CD4-positive, alpha-beta T cell treated with Interleukin-15 for 1 hour (primary cell): ENCODE measurements at places on chromosomes 12 and 14.

DNA sequence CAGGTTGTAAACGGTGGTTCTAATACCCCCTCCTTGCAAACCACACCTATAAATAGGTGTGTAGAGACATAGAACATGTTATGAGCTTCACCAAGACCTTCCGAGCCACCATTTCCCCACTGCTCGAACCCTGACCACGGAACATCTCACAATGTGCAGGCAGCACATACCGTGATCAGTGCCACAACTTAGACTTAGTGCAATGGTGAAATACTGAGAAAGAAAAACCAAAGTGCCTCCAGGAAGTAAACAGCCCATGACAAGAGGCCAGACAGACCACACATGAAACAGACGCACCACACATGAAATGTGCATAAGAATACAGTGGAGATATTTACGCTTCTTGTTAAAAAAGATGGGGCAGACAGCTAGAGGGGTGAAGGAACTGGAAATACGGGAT is 166.9 kb upstream of the CCND2 start:
- DNase-seq: no peak

- DNase-seq: no peak
Observed at GRCh38 chr14:76644855-76645518, 116.3 kb upstream of the VASH1 start.

DNA sequence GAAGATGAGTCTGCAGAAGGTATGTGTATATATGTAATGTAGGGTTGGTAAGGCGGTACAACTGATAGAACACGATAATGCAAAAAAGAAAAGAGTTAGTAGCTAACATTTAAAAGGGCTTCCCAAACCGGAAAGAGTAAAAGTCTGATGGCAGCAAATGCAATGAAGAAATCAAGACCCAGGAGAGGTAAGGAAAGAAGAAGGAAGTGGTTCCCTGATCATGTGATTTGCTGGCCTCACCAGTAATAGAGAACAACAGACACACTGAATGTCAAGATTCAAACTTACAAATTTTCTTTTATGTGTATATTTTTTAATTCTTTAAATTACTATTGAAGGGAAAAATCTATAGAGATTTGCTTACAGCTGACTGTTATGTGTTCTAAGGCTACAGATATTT is 18.4 kb downstream of the ZFC3H1 start:
- DNase-seq: no peak

GRCh38 chr12:16564675-16565074 is 41.3 kb downstream of the LMO3 start:
- no peak for DNase-seq

DNA sequence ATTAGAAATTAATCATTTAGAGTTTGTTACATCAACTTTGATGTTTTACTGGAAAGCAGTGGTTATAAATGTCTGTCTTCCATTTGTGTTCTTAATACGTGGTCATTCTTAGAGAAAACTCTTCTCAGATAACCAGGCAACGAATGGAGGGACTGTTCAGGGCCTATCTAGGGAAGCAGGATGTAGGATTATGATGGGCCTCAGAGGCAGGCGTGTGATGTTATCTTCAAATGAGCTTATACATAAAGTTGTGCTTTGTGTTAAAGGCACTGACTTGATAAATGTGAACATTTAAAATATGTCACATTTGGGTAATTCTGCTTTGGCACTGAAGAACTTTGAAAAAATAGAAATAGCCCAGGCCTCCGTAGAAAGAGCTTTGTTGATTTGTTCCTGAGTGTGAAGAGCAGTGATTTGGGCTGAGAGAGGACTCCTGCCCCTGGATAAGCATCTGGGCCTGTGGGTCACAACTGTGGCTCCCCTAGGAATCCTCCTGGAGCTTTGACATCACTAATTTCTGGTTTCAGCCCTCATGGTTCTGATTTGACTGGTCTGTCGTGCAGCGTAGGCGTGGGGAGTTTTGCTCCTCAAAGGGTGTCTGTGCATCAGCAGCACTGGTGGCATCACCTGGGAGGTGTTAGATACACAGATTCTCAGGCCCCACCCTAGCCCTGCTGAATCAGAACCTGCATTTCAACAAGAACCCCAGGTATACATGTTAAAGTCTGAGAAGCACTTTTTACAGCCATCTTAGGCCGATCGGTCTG is 55.4 kb downstream of the SAMD4A start:
- no peak for DNase-seq

GRCh38 chr12:1885599-1886245 is 32.7 kb downstream of the CACNA2D4 start:
- no peak for DNase-seq

- DNase-seq: no peak
Observed at GRCh38 chr12:119784673-119785072, 92.4 kb downstream of the CIT start.

- no peak for DNase-seq
Observed at GRCh38 chr14:94171208-94171607, 2.9 kb upstream of the PPP4R4 start.

DNA sequence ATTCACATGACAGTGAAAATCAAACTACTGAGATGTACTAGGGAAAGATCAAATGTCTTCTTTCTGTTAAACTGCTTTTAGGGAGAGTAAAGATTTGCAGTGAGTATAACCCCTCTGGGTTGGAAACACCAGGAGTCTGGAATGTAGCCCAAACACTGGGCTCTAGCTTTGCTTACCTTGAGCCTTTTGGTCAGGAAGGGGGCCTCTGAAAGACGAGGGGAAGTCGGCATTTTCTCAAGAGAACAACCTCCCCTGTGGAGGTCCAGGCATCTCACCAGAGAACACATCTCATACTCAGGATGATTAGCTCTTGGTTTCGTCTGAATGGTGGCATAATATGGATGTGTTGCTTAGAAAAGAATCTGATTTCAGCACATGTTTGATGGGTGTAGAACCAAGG is 169.0 kb downstream of the ZFP36L1 start:
- no peak for DNase-seq

DNA sequence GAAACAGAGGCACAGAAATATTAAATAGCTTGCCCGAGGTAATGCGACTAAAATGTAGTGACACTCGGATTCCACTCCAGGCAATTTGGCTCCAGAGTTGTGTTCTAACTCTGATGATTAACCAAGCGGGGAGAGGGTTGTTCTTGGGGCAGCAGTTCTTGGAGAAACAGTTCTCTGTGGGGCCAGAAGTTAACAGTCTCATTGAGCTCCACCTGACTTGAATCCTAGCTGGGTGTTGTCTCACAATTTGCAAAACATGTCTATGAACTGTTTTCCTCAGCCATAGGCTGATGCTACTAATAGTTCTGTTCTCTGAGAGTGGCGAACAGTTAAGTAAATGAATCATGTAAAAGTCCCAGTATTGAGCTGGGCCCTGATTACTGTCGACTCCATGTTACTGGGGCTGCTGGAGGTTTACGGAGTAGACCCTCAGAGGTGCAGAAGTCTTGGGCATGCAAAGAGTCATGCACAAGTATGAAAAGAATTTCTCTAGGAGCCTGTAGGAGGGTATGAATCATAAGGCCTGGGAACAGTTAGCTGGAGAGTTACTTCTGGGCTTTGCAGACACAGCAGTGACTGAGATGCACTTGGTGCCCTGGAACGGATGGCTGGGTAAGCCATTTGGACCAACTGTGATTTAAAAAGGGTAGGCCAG is 15.4 kb upstream of the NIN start:
- DNase-seq: no peak

DNA sequence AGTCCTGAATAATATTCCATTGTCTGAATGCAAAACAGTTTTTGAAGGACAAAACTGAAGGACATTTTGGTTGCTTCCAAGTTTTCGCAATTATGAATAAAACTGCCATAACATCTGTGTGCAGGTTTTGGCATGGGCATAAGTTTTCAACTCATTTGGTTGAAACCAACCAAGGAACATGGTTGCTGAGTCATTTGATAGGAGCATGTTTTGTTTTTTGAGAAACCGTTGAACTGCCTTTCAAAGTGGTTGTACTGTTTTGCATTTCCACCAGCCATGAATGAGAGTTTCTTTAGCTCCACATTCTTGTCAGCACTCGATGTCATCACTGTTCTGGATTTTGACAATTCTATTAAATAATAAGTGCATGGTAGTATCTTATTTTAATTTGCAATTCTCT is 23.0 kb upstream of the GSG1 start:
- no peak for DNase-seq

- no peak for DNase-seq
Observed at GRCh38 chr12:23767834-23768233, 181.6 kb downstream of the SOX5 start.

- DNase-seq: no peak
Observed at GRCh38 chr12:26631846-26632245, 201.1 kb downstream of the ITPR2 start.

DNA sequence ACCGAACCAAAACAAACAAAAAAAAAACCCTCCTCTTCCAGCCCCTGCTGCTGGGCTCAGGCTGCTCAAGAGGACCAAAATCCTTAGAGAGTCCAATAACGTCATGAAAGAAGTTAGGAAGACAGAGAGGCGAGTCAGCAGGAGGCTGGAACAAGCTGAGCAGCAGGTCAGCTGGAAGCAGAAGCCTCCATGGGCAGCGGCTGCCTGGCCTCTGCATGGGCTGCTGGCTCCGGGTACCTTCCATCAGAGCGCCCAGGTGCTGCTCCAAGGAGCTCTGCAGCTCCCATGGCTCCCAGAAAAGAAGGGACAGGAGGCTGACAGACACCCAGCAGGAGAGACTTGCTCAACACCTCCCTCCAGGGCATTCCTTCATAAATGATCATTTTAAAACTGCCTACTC is 3.2 kb upstream of the KRT2 start:
- DNase-seq: no peak

DNA sequence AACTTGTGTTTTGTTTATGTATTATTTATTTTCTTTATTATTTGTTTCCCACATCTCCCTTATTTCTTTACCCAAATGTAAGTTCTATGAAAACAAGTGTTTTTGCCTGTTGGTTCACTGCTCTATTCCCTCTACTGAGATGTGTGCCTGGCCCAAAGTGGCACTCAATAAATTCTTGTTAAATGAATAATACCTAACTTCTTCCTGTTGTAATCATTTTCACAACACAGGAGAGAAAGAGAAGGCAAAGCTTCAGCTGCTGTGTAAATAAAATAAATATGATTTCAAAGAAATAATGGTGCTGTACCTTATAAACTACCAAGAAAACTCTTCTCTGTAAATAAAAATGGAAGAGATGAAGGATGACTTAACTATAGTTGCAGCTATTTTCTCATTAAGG is 116.2 kb downstream of the TRHDE start:
- no peak for DNase-seq

DNA sequence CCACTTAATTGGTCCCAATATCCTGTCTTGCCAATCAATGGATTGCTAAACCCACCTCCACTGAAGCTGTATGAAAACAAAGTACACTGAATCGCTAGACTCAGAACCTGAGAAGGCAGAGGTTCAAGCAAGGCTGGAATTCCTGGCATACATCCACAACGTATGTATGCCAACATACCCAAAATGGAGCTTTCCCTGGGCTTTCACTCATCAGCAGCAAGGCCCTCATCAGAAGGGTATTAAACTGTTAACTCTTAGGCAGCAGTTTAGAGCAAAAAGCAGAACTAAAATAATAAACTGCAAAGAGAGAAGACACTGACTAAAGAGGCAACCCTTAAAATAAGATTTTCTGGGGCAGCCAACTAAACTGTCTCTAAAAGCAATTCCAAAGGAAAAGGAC is 13.6 kb downstream of the MED13L start:
- DNase-seq: no peak

DNA sequence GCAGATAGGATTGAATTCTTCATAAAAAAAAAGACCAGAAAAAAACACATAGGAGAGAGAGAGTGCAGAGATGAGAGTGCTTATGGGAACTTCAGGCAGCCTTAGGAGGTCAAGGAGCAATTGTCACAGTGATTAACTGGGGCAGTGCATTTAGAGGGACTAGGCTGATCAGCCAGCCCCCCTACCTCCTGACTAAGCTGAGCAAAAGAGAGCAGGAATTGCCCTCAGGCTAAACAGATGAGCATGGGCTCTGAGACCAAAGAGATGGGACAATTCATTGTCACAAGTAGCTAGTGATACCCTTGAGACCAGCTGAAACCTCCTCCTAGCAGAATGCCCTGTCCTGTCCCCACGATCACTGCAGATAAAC is 124.0 kb downstream of the BTG1 start:
- no peak for DNase-seq

DNA sequence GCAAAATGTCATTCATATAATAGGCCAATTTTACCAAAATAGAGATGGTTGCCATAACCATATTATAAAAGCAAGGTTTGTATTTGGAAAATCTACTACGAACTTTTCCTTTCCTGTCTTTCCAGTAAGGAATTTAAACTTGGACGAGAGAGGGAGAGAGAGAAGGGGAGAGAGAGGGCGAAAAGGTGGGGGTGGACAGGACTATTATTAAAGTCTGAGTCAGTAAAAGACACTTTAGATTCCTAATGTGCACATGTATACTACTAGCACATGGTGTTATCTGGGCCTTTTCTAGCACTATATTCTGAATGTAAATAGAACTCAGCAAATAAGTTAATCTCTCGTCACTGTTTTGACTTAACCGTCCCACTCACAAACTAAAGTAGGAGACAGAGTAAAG is 30.4 kb upstream of the FBLN5 start:
- no peak for DNase-seq

- no peak for DNase-seq
Observed at GRCh38 chr12:108647585-108648287, 14.0 kb upstream of the SELPLG start.

DNA sequence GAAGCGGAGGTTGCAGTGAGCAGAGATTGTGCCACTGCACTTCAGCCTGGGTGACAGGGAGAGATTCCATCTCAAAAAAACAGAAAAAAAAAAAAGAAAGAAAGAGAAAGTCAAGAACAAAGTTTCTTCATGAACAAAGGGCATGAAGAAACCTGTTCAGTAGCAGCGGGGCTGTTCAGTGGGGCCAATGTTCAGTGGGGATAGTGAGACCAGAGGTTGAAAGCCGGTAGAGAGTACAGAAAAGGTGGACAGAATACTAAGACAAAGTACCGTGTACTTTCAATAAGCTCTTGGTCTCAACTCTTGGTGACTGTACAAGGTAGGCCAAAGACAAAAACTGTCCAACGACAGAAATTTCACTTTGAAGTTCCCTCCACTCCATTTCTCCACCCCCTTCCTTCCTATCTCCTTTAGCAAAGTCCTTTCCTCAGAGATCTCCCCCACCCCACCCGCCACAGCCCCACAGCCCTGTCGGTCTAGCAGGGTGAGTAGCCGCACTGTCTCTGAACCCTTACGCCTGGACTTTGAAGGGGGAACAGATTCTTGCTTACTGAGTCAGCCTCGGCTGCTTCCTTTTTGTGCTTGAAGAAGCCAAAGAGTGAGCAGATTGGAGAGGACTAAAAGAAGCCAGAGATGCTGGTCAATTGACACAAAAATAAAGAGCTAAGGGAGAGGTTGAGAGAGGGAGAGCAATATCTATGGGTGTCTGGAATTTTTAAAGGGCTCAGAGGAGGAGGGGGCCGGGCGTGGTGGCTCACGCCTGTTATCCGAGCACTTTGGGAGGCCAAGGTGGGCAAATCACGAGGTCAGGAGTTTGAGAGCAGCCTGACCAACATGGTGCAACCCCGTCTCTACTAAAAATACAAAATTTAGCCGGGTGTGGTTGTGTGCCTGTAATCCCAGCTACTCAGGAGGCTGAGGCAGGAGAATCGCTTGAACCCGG is 44.2 kb upstream of the FOS start:
- DNase-seq: peak; percentile 73

- no peak for DNase-seq
Observed at GRCh38 chr12:113852695-113853490, 113.2 kb downstream of the RBM19 start.

GRCh38 chr12:100661300-100661951 is 87.9 kb downstream of the GAS2L3 start:
- no peak for DNase-seq
